ENCODE measurements at places on chromosomes 3 and 15.

GRCh38 chr3:149955449-149955848, 15.2 kb downstream of the PFN2 start:
- peaks cover 17% of the 10 kb centered on the region for H3K4me1 ChIP-seq
- H3K27ac ChIP-seq = no peak overlapping the region
- H3K4me3 ChIP-seq = no peak overlapping the region

DNA sequence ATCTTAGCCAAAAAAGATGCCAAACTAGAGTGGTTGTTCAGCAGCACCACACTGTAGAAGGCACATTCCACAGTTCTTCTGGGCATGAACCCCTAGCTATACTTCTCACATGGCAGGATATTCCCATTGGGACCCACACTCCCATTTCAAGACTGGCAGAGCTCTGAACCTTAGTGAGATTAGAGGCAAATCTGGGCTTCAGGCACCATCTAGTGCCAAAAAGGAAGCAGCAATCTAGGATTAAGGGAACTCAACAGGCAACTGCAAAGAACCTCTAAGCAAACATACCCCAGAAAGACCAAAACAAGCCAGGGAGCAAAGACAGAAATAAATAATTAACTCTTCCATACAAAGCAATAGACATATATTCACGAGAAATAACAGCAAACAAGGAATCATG, 66.2 kb downstream of the TAFA4 start:
- no peak for DNase-seq
- no peak overlapping the region for H3K4me3 ChIP-seq
- H3K27me3 ChIP-seq = peaks cover 38% of the 10 kb centered on the region
- H3K4me1 ChIP-seq = no peaks in the 10 kb centered on the region
- no peak overlapping the region for H3K27ac ChIP-seq

- no peaks in the 10 kb centered on the region for H3K27me3 ChIP-seq
- no peaks in the 10 kb centered on the region for H3K4me1 ChIP-seq
- no peaks in the 10 kb centered on the region for H3K36me3 ChIP-seq
- no peak overlapping the region for H3K27ac ChIP-seq
Observed at GRCh38 chr15:65929573-65929972, 60.3 kb downstream of the RAB11A start.

DNA sequence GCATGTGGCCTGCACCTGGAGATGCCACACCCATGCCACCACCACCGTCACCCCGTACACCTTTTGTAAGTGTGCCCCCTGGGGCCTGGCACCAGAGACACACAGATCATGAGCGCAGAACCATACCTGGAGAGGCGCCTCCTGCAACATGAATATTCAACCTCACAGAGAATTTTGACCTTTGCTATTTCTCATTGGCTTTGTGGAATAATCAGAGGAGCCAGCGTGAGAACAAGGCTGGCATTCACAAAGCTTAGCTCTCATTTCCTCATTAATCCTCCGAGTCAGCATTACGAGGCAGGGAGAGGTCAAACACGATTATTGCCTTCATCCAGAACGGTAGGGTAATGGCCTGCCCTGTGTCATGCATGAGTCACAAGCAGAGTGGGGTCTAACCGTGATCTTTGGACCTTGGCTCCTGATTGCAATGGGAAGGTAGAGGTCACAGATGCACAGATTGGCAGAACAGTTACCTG, 73.0 kb upstream of the POMGNT2 start:
- no peak overlapping the region for H3K4me3 ChIP-seq
- peak overlapping the region; percentile 78 for H3K27ac ChIP-seq
- DNase-seq = peak; percentile 75
- H3K36me3 ChIP-seq = peaks cover 20% of the 10 kb centered on the region
- no peaks in the 10 kb centered on the region for H3K27me3 ChIP-seq

GRCh38 chr3:89740881-89741177, 633.4 kb downstream of the EPHA3 start:
- H3K27me3 ChIP-seq = no peaks in the 10 kb centered on the region
- H3K4me1 ChIP-seq = no peaks in the 10 kb centered on the region
- no peak overlapping the region for H3K4me3 ChIP-seq
- H3K27ac ChIP-seq = no peak overlapping the region

- H3K27ac ChIP-seq = no peak overlapping the region
- no peaks in the 10 kb centered on the region for H3K36me3 ChIP-seq
- no peaks in the 10 kb centered on the region for H3K4me1 ChIP-seq
- DNase-seq = no peak
- H3K4me3 ChIP-seq = no peak overlapping the region
Observed at GRCh38 chr3:168820810-168821415, 725.2 kb upstream of the GOLIM4 start.

DNA sequence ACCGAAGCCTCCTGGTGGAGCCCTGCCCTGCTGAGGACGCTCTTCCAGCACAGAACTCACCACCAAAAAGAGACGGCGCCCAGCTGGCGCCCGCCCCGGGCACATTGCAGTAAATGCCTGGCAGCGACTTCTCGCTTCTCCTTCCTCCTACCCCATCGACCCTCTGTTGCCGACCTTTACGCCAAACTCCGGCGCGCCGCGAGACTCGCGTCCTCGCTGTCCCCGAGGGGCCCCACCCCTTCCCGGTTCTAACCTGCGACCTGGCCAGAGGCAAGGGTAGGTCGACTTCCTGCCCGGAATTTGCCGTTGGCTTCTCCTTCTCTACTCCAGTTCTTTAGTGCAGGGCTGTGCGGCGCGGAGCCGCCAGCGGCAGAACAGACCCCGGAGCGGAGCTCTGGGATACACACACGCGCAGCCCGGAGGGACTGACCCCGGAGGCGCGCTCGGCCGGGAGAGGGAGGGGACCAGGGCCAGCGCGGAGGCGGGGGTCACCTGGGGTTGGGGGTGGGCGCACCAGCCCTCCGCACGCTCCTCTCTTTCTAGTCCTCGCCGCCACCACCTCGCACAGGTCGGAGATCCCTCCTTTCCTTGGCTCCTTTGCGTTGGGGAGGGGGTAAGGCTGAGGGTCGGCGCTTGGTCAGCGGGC, 226.6 kb upstream of the AZI2 start:
- no peaks in the 10 kb centered on the region for H3K36me3 ChIP-seq
- H3K4me3 ChIP-seq = no peak overlapping the region
- no peaks in the 10 kb centered on the region for H3K27me3 ChIP-seq
- H3K27ac ChIP-seq = no peak overlapping the region
- no peaks in the 10 kb centered on the region for H3K4me1 ChIP-seq

- H3K4me3 ChIP-seq = no peak overlapping the region
- no peak overlapping the region for H3K27ac ChIP-seq
- H3K36me3 ChIP-seq = no peaks in the 10 kb centered on the region
- H3K4me1 ChIP-seq = peaks cover 31% of the 10 kb centered on the region
Observed at GRCh38 chr15:66025015-66025452, 155.7 kb downstream of the RAB11A start.

DNA sequence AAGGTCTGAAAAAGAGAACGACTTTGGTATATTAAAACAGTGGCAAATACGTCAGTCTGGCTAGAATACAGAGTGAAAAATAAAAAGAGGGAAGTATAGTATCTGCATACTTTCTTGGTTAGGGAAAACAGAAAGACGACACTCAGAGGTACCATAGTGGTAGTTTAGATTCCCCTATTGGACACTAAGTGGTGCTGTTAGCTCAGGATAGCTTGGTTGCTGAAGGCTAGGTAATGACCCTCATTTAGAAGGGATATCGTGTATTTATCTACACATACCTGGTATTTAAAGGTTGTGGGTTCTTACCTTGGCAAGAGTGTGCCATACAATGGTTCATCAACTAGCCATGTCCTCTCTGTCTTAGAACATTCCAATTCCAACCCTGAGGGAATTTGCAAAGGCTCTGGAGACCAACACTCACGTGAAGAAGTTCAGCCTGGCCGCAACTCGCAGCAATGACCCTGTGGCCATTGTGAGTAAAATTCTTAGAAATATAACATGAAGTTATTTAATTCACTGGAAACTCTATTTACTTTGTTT, 31.0 kb downstream of the TMOD2 start:
- H3K4me3 ChIP-seq = no peak overlapping the region
- no peak overlapping the region for H3K27ac ChIP-seq
- H3K4me1 ChIP-seq = no peaks in the 10 kb centered on the region
- no peaks in the 10 kb centered on the region for H3K27me3 ChIP-seq
- peak; percentile 12 for DNase-seq

DNA sequence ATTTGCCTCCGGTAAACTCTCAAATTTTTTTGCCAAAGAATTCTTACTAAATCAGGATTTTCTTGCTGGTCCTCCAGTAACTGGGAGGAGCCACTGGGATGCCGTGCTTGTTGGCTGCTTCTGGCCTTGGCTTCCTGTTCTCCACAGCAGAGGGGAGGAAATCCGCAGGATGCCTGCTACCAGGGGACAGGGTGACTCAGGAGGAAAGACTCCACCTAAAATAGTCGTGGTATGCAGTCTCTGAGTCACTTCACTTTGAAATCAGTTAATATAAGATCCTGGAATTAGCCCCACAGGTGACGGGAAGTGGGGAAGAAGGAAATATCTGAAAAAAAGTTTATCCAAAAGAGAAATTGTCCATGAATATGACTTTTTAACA, 6.5 kb upstream of the TM4SF18 start:
- no peak overlapping the region for H3K4me3 ChIP-seq
- no peaks in the 10 kb centered on the region for H3K27me3 ChIP-seq
- DNase-seq = peak; percentile 97
- H3K4me1 ChIP-seq = peaks cover 44% of the 10 kb centered on the region
- H3K36me3 ChIP-seq = peaks cover 11% of the 10 kb centered on the region

GRCh38 chr3:162436826-162437225, 940.2 kb downstream of the OTOL1 start:
- no peak overlapping the region for H3K27ac ChIP-seq
- H3K36me3 ChIP-seq = no peaks in the 10 kb centered on the region
- H3K4me3 ChIP-seq = no peak overlapping the region
- no peaks in the 10 kb centered on the region for H3K27me3 ChIP-seq
- no peak for DNase-seq

GRCh38 chr3:142902356-142902755, 13.5 kb upstream of the PCOLCE2 start:
- H3K27me3 ChIP-seq = no peaks in the 10 kb centered on the region
- no peak overlapping the region for H3K27ac ChIP-seq
- peaks cover 17% of the 10 kb centered on the region for H3K4me1 ChIP-seq

GRCh38 chr3:130997289-130997688, 29.3 kb downstream of the ASTE1 start:
- peaks cover 40% of the 10 kb centered on the region for H3K36me3 ChIP-seq
- no peaks in the 10 kb centered on the region for H3K27me3 ChIP-seq
- H3K4me1 ChIP-seq = no peaks in the 10 kb centered on the region
- DNase-seq = no peak
- no peak overlapping the region for H3K27ac ChIP-seq

DNA sequence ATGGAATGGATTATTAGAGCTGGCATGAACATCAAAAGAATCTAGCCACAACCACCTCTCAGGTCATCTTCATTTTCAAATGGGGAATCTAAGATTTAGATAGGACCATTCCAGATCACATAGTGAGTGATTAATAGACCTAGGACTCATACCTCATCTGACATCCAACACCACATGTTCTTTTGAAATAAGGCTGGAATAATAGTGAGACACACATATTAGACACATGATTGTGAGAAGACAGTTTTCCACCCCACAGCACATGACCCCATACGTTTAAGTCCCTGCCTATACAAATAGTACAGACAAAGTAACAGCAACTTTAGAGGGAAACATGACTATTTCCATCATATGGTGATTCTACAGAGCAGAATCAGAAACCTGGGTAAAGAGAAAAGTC, 344.7 kb upstream of the TPRG1 start:
- H3K4me3 ChIP-seq = no peak overlapping the region
- no peak overlapping the region for H3K27ac ChIP-seq
- no peak for DNase-seq
- H3K36me3 ChIP-seq = no peaks in the 10 kb centered on the region

DNA sequence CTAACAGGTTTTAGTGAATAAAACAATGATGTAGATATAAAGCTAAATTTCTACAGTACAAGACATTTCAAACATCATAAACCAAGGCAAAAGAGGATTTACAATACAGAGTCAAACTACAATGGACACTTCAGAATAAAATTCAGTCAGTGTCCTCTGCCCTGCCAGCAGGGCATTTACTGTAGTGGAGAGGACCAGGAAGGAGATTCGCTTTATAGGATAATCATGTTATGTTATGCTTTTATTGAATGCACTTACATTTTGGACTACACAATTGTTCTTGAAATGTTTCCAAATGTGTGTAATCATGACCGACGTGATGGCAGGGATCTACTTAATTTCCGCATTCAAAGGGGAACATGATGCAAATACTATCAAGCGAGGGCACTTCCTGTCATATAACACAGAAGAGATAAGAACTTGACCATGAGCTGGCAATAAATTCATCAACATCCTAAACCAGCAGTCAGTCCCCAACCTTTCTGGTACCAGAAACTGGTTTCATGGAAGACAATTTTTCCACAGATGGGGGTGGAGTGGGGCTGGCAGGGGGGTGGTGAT, 925.6 kb downstream of the FHIT start:
- no peaks in the 10 kb centered on the region for H3K36me3 ChIP-seq
- no peak overlapping the region for H3K27ac ChIP-seq
- no peak overlapping the region for H3K4me3 ChIP-seq
- H3K4me1 ChIP-seq = peaks cover 15% of the 10 kb centered on the region
- H3K27me3 ChIP-seq = no peaks in the 10 kb centered on the region

DNA sequence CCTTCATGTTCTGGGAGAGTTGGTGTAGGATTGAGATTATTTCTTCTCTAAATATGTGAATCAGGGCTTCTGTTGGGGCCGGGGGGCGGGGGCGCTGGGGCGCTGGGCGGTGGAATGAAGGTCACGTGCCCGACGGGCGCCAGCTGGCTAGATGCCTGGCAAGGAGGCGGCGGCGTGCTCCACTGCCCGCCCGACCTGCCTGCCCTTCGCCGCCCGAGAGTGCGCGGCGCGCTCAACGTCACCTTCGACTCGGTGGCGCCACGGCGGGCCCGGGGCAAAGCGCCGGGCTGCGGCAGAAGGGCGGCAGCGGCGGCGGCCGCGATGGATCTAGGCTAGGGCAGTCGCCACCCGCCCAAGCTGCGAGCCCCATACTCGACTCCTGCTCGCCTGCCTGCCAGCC, 47.0 kb upstream of the LHFPL4 start:
- no peak overlapping the region for H3K27ac ChIP-seq
- H3K27me3 ChIP-seq = no peaks in the 10 kb centered on the region
- peak; percentile 62 for DNase-seq
- H3K4me1 ChIP-seq = peaks cover 12% of the 10 kb centered on the region
- peak overlapping the region; percentile 52 for H3K4me3 ChIP-seq

DNA sequence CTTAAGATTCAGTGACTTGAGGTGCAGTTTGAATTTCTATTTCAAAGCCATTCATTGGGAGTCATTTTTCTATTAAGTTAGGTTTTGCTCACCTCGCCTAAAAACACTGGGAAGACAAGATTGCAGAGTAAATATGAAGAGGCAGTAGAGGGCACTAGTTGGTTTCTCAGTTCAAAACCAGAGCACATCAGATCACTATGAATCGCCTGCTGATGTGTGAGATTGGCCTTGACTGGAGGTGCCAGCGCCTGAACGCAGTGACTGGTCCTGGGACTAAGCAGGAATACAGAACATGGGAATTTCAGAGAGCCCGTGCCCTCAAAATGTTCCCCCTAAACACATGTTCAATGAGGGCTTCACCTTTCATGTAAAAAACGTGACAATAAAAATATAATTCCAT, 229.0 kb downstream of the ITPR1 start:
- H3K4me1 ChIP-seq = peaks cover 25% of the 10 kb centered on the region
- H3K36me3 ChIP-seq = no peaks in the 10 kb centered on the region
- no peaks in the 10 kb centered on the region for H3K27me3 ChIP-seq
- no peak overlapping the region for H3K4me3 ChIP-seq
- peak; percentile 53 for DNase-seq

Data from Calu3 (cell line).